ENCODE measurements at places on chromosomes 5 and 9.

GRCh38 chr9:75146229-75146628, 57.9 kb downstream of the OSTF1 start:
- DNase-seq: no peak

- no peak for DNase-seq
Measured at GRCh38 chr9:97848480-97849237, 4.4 kb upstream of the FOXE1 start.

DNA sequence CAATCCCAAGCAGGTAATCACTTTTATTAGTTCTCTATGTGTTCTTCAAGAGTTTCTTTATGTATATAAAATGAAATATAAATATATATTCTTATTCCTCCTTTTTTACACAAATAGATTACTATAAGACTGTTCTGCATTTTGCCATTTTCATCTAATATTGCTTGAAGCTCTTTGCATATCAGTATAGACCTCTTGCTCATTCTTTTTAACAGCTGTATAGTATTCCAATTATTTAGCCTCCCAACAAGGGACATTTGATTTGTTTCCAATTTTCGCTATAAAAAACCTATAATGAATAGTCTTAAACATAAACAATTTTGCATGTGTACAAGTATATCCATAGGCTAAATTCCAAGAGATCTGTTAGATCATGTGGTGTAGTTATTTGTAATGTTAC, 25.2 kb downstream of the CETN3 start:
- DNase-seq: no peak

DNA sequence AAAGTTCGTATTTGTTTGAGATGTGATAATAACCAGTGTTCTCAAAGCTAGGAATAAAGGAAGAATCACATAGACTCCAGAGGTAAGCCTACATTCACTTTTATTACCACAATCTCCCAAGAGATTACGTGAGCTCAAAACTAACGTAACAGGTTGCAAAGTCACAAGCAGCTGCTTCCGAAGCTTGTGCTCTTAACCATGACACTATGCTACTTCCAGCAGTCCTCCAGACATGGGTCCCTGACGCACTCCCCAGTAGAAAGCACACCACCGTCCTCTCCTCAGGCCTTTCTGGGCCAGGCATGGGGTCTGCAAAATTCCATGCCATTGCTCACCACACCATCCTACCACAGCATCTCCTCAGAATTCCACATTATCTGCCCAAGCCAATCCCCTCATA, 84.6 kb downstream of the PAX5 start:
- DNase-seq: no peak

DNA sequence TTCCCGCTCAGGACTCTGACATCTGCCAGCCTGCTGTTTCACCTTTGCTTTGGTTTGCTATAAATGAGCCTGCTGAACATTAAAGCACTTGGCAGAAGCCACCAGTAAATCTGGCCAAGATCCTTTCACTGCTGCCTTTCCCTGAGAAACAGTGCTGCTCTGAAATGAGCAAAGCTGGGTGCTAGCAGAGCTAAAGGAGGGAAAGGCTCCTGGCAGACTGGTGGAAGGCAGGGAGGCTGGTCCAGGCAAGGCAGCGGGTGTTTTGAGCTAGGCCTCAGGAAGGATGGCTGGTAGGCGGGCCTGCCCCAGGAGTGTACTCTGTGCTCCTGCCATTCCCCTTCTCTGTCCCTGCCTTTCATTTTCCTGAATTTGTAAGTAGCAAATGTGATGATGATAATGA, 52.5 kb upstream of the PTGS1 start:
- DNase-seq: no peak

DNA sequence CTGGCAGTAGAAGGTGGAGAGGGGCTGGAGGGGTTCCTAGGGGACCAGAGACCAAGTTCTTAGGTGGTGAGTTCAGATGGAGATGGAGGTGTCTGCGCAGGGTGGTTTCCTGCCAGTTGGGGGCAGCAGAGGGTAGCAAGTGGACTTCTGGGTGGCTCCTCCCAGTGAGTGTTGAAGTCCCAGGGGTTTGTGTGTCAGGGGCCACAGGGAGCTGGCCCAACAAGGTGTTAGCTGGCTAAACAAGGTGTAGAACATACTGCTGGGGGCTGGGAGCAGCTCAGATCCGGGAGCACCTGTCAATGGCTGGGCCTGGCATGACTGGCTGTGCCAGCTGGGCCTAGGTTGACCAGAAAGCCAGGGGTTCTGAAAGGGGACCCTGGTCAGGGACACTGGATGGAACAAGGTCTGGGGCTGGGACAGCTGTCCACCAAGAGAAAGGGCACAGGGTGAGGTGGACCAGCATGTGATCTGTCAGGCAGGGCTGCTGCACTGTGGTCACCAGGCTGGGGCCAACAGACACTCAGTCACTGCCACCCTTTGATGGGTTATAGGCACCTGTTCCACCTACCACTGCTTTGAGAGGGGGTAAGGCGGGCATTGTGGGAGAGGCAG, 35.6 kb downstream of the DAB2IP start:
- no peak for DNase-seq

DNA sequence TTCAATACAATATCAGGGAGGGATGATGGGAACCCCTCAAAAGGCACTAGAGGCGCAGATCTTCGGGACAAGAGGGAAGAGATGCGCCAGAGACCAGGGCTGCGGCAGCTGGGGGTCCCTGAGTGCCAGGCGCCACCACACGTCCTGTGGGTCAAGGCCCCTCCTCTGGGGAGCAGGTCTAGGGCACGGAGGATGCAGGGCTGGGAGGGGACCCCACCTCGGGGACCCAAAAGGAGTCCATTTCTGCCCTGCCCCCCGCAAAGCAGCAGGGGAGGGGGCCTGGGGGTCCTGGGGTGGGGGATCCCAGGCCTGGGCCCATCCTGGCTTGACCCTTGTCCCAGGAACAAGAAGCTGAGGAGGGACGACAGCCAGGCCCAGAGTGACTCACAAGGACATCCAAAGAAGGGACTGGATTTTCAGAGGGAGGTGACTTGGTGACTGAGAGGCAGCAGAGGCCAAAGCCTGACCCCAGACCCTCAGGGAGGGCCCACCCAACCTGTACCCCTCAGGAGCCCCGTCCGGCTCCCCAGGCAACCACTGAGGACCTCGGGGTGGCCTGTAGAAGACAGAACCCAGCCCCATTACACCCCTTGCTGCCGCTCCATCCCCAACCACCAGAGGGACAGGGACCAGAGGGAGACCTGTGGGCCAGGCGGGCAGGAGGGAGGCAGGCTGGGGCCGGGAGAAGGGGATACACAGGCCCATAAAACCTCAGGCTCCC, 54.2 kb downstream of the LRSAM1 start:
- DNase-seq: no peak

GRCh38 chr5:21685522-21685921, 1167.6 kb downstream of the CDH12 start:
- DNase-seq: no peak

DNA sequence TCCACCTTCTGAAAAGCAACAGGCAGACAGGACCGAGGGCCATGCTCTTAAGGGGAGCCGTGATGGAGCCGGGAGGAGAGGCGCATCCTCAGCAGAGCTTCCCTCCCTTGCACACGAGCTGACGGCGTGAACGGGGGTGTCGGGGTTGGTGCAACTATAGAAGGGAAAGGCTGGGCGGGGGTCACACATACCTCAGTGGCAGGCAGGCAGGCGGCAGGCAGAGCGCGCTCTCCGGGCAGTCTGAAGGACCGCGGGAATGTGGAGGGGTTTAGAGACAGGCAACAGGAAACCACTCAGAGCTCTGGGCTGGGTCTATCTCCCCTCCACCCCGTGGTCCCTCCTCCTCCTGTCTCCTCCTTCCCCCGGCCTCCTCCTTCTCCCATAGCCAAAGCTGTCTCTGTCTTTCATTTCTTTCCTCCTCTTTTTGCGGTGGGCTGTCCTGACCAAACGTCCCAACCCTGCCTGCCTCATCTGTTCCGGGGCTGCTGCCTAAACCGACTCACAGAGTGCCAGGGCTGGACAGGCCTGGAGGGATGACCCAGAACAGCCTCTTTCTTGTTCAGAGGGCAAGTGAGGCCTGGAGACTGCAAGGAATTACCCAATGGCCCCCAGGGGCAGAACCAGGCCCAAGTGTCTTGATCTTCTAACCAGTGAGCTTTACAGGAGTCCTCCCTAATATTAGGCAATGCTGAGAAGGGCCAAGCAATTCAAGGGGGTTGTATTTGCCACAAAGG, at the start of gene SPARC:
Gene SPARC (minus strand): TSS at position 242 of the 734 bp plus-strand sequence. CDS start 10,727 bp downstream, outside the sequence.
- peak; percentile 94 for DNase-seq

DNA sequence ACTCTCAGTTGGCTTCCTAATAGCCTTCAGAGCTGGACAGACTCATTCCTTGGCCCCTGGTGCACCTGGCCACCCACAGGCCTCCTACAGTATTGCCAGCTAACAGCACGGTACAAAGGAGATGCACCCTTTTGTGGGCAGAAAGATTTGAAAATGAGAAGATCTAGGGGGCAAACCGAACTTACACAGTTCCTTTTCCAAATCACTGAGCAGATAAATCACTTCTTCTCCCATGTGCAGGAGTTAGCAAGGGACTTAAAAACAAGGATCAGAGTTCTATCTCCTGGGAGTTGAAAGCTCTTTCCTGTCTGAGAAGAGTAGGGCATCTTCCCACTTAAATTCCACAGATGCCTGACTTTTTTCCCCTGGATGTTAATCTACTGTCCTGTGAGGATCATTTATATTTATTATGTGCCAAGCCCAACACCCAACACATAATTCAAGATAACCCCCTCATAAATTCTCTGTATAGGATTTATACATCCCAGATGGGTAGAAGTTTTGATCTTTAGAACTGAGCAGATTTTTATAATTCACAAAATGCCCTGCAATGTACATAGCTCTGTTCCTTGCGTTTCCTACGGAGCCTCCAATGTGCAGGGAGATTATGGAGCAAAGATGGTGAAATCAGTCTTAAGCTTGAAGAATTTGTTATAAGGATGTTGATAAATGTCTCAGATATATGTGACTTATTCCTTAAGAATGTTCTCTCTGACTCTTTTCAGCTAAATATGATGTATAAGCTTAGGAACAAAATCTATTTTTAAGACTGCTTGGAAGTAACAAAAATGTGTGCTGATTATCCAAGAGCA, 207.2 kb upstream of the DAPK1 start:
- DNase-seq: no peak

GRCh38 chr5:130043834-130044233, 139.6 kb downstream of the CHSY3 start:
- DNase-seq: no peak

GRCh38 chr5:56814361-56814962, 887 bp upstream of the MAP3K1 start:
- no peak for DNase-seq
